ENCODE measurements at places on chromosomes 6 and 20. TPM values are rescaled to one million over a fixed set of nuclear protein-coding genes. Genes with fewer than 3 reads are reported as not detected.

Gene FAM209B
- polyA plus RNA-seq, result 0.14 TPM

Gene ZC2HC1B
- not detected for polyA plus RNA-seq

Gene ANKRD6
- polyA plus RNA-seq, result 1.2 TPM

DNA sequence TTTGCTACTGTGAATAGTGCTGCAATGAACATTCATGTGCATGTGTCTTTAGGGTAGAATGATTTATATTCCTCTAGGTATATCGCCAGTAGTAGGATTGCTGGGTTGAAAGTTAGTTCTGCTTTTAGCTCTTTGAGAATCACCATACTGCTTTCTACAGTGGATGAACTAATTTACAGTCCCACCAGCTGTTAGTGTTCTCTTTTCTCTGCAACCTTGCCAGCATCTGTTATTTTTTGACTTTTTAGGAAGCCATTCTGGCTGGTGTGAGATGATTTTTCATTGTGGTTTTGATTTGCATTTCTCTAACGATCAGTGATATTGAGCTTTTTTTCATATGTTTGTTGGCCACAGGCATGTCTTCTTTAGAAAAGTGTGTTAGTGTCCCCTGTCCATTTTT lies 40.0 kb downstream of the PLG start:
- no peak for DNase-seq

GRCh38 chr20:10876558-10876957 lies 202.8 kb upstream of the JAG1 start:
- DNase-seq, result no peak

GRCh38 chr6:45681860-45682511 lies 304.3 kb upstream of the SUPT3H start:
- DNase-seq, result no peak

GRCh38 chr6:32188381-32189068 lies 1.5 kb downstream of the PBX2 start:
- DNase-seq, result no peak

DNA sequence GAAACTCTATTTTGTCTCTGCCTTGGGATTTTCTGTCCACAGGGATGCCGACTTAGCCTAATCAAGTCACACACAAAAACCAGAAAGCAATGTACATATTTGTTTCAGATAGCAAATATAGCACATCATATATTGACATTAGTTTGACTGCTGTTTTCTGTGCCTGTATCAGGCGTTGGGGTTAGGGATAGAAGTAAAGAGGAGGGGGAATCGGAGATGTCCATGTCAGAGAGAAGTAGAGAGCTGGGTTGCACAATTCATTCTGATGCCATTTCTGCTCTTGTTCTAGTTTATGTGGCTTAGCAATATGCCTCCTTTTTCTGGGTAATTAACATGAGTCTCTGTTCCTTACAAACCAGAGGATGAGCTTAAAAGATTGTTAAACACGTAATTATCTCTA lies 14.7 kb upstream of the IPCEF1 start:
- DNase-seq, result no peak

GRCh38 chr20:31666258-31667042 lies 28.7 kb downstream of the COX4I2 start:
- DNase-seq, result peak; percentile 40

Gene SNX5
- 89.6 TPM for polyA plus RNA-seq

DNA sequence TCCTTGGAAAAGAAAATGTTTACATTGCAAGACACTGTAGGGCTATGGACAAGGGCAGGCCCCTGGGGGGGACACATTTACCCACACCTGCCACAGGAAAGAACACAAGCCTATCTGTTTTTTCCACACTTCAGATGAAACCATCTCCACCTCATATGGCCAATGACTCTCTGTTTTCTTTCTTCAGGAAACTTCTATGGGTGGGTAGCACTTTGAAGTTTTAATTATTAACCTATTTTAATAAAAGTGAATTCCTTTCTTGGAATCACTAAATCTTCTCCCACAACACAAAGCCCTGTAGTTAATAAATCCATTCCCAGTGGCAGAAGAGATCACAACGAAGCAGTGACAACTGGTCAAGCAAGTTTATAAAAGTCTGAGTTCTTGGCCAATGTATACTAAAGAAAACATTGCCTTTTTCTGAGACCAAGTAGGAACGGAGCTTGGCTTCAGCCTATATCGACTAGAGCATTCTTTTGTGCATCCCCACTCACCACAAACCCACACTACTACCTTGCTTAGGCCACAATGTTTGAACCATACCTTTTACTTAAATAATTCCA lies 125.1 kb upstream of the CARMIL1 start:
- DNase-seq, result no peak

Gene NKAIN4
- polyA plus RNA-seq, result not detected

Gene BIRC7
- not detected for polyA plus RNA-seq

GRCh38 chr20:34385464-34385863 lies 22.4 kb downstream of the ITCH start:
- no peak for DNase-seq

Gene LPA
- not detected for polyA plus RNA-seq

DNA sequence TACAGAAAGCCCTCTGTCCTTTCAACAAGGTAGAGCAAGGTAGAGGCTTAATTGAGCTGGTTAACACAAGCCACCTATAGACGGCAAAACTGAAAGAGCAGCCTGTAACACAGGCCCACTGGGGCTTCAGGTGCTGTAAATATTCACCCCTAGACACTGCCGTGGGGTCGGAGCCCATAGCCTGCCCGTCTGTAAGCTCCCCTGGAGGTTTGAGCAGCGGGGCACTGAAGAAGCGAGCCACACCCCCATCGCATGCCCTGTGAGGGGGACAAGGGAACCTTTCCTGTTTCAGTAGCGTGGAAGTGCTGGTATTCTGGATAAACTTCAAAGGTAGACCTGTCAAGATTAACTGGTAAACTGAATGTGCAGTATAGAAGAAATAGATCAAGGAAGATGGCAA lies 160.4 kb downstream of the TPBG start:
- DNase-seq, result no peak

DNA sequence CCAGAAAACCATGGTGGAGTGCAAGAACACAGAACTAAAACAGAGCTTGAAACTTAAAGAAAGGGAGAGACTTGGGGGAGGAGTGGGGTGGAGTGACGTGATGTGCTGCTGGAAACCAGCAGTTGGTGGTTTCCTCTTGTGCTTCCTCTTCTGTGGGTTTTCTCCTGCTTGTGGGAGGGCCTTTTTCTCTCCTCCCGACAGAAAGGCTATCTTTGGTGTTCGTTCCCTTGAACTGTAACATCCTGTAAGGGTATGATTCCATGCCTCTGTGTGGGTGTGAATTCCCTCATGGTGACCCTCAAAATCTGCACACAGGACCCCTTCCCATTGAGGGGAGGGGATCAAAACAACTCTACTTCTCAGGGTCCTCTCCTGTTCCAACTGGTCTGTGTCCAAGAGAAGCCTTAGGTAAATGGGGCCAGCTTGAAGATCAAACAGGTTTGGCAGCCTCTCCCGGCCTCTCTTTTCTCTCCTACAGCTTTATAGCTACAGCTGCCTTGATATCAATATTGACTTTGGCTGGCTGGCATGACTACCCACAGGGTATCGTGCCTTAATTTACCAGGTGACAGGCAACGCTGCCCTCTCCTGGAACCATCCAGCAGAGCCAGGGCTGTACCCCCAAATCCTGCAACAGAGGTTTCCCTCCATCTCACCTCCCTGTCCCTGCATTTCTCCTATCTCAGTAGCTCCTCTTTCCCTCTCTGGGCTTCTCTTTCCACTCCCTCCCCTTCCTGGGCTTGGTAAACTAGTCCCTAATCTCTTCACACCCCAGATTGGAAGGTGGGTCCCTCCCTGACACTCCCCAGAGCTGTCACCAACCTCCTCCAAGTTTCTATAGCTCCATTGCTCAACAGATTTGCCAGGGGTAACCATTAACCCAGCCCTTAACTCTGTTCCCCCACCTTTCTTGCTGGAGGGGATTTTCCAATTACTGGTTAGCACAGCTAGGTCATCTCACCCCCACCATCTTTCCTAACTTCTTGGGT lies 1.5 kb upstream of the MSH5 start:
- DNase-seq, result no peak

DNA sequence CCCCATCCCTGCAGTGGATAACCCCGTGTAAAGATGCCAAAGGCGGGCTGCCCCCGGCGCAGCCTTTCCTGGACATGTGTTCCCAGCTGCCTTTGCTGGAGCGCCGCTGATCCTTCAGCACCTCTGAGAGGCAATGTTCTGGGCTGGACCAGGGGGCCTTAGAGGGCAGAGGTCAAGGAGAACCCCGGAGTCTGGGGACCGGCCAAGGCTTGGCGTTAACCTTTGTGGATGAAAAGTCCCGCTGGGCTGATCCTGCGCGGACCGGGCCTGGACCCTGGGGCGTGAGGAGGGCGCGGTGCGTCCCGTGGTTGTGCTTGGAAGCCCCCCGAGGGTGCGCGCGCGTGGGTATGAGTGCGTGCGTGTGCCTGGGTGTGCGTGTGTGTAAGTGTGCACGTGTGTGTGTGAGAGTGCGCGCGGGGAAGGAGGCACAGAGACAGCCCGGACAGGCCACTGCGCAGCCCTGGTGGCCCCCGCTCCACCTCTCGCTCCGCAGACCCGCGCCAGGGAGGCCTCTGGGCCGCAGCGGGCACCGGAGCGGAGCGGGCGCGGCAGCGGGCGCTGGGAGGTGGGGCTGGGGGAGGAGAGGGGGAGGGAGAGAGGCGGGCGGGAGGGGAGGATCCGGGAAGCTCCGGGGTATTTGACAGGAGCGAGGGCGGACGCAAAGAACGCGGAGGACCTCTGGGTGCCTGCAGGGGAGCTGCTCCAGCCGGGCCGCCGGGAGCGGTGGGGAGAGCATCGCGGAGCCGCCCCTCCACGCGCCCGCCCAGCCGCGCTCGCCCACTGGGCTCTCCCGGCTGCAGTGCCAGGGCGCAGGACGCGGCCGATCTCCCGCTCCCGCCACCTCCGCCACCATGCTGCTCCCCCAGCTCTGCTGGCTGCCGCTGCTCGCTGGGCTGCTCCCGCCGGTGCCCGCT lies at the start of gene SMOC2:
Gene SMOC2, plus strand, starts transcription at position 665 of the 914 bp plus-strand sequence. Its CDS starts 187 bp downstream, at position 852.
- DNase-seq, result peak; percentile 46

Gene XKR7
- polyA plus RNA-seq, result not detected

GRCh38 chr20:49388744-49389143 lies 93.7 kb downstream of the KCNB1 start:
- DNase-seq, result no peak

GRCh38 chr20:54665812-54666211 lies 190.4 kb downstream of the DOK5 start:
- no peak for DNase-seq
